ENCODE measurements at places on chromosomes 12 and 14.

DNA sequence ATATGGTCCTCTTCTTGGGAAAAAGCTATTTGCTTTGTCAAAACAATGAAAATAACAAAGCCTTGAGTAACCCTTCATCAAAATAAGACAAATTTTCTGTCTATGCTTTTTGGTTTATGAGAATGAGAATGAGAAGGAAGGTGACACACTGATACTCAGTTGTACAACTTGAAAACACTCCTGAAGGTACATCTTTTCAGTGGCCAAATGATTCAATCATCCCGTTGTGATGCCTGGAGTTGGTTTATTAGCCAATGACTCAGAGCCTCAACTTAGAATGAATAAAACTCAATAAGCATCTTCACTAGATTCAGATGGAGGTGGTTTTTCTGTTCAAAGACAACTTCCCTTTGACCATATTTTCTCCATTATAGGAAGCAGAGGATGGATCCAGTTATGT lies 7.8 kb upstream of the CALM1 start:
- DNase-seq, result no peak

DNA sequence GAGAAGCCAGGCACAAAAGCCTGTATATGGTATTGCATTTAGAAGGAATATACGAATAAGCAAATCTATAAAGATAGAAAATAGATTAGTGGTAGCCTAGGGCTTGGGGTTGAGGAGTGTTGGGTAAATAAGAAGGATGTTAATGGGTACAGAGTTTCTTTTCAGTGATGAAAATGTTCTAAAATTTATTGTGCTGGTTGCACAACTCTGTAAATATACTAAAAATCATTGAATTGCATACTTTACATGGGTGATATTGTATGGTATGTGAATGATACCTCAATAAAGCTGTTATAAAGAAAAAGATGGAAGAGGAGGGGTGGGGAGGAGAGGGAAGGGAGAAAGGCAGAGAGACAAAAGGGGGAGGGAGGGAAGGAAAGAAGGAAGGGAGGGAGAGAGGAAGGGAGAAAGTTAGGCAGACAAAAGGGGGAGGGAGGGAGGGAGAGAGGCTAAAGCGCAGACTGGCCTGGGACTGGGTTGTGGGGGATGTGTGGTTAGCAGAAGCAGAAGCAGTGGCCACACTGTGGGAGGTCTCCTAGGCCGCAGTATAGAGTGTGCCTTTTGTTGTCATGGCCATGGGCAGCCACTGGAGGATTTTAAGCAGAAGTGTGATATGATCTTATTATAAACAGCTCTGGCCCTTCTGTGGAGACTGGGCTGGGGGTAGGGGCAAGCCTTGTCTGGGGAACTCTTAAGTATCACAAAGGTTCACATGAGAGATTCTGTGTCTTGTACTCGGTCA lies 73.6 kb upstream of the ELK3 start:
- no peak for DNase-seq

GRCh38 chr12:113900716-113901115 lies 65.4 kb downstream of the RBM19 start:
- no peak for DNase-seq

DNA sequence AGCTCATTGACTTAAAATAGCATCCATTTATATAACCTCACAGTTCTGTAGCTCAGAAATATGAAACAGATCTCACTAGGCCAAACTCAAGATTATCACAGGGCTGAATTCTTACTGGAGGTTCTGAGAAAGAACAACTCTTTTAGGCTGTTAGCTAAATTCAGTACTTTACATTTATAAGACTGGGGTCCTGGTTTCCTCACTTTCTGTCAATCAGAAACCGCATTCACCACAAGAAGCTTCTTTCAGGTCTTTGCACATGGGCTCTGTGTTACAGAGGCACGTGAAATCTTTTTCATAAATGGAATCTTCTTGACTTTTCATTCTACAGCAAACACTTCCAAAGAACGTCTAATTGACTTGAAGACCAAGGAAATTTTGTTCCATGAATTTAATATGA lies 876.3 kb upstream of the FOXG1 start:
- no peak for DNase-seq

GRCh38 chr14:70052990-70053389 lies 135.8 kb downstream of the SLC8A3 start:
- no peak for DNase-seq

DNA sequence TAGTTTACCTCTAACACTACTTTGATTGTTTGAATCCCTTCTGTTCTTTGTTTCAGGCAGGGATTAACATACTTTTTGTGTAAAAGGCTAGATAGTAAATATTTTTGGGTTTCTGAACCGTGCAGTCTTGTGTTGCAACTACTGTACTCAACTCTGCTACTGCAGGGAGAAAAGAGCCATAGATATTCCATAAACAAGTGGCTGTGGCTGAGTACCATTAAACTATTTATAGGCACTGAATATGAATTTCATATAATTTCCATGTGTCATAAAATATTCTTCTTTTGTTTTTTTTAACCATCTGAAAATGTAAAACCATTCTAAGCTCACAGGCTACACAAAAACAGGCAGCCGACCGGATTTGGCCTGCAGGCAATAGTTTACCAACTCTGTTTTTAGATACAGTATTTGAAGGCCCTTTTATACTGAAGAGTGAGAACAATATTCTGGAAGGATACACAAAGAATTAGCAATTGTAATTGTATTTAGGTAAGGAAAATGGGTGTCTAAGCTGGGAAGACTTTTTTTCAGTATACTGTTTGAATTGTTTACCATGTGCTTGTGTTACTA lies 15.7 kb downstream of the NR1H4 start:
- DNase-seq, result no peak

DNA sequence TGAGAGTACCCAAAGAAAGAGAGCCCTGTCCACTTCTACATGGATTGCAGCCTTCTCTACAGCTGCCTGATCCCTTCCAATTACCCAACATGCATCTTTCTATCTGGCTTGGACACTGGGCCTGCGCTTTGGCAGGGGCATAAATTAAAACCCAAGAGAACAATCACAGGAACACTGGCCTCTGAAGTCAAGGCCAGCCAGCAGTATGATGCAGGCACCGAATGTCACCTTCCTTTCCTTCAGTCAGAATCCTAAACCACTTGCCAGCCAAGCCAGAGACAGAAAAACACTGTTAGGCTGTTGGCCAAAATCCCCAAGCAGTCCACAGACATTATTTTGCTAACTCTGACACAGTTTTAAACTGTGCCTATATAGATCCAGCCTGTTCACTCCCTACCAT lies 113.7 kb downstream of the DUSP6 start:
- DNase-seq, result no peak

- no peak for DNase-seq
These were observed 158.3 kb upstream of the BMP4 start for GRCh38 chr14:54114941-54115340.

DNA sequence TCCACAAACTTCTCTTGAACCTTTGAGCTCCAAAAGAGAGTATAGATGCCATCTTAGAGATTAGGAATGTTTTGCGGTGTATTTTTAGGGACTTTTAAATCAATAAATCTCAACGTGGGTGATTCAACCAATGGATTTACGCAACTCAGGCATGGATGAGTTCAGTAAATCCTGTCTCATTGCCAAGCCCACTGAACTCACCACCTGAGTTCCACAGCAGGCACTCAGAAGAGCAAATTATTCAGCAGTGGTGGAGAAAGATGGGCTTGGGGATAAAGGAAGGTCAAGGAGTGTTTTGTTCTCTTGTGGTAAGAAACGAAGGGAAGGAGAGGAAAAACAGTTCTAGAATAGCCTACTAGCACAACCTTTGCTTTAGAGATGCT lies 68.7 kb upstream of the HMGA2 start:
- DNase-seq, result no peak

GRCh38 chr12:52645982-52646381 lies 6.0 kb downstream of the KRT2 start:
- no peak for DNase-seq

DNA sequence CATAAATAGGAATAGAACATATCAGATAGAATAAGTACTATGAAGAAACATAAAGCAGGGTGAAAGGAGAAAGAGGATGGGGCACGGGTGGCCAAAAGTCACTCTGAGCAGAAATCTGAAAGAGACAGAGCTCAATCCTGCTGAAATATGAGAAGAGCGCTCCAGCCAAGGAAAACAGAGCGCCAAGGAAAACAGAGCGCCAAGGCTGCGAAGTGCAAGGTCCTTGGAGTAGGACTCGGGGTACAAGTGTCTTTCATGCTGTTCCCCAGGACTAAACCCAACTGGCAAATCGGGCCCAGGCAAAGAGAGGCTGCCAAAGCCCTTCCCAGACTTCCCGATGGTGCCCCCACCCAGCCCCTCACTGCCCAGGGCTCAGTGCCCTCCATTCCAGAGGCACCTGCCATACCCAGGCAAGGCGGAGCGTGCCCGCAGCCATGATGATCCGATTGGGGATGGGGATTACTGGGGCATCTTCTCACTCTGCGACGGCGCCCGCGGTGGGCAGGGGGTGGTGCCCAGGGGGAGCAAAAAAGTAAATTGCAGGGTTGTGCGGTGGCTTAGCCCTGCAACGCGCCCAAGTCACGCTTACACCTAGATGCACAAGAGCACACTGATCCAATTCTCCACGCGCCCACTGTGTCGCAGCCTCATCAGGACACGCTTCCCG lies 1.7 kb downstream of the LTBP2 start:
- no peak for DNase-seq

DNA sequence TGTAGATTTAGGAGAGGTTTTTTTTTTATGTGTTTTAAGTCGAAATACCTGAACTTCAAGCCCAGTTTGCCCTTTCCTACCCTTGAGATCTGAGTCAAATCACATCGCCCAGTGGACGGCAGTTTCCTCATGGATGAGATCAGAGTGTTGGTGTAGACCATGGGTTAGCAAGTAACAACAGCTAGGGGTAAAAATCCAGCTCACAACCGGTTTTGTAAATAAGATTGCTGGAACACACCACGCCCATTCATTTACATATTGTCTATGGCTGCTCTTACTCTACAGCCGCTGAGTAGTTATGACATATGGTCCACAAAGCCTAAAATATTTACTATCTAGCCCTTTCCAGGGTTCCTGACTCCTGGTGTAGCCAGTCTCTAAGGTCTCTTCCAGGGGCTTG lies 158.5 kb upstream of the PLEKHG7 start:
- no peak for DNase-seq

DNA sequence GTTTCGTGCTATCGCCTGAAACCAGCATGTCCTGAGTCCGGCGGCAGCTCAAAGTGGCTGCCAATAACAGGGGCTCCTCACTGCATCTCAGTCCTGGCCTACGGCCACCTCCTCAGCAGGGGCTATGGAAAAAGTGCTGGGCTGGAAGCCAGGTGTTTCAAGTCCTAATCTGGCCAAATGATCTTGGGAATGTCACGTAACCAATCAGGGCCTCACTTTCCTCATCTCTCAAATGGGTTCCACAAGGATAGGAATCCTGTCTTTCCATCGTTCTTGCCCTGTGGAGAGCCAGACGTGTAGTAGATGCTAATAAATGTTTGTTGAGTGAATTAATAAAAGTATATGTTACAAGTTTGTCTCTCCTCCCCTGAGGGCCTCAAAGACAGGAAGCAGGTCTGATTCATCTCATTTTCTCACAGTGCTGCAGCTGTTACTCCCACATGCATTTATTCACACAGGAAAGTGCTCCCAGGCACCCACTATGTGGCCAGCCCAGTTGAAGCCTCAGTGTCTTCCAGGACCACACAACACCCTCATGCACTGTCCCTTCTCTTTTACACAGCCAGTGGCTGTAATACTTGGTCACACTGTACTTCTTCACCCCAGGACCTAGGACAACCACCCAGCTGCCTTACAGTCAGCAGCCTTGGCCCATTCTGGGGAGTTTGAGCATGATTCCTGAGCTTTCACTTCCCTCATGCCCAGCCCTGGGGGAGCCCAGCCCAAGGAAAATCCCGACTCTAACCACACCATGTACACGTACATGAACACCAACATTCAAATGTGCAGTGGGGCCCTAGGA lies 5.0 kb downstream of the CMKLR1 start:
- DNase-seq, result no peak

GRCh38 chr14:48250575-48250974 lies 575.2 kb upstream of the MDGA2 start:
- no peak for DNase-seq

- DNase-seq, result no peak
These were observed at the start of gene CCND2 for GRCh38 chr12:4273652-4274395. Gene CCND2 (plus strand): TSS chr12:4273762. CDS start chr12:4274041, 279 bp downstream.

- DNase-seq, result no peak
These were observed 13.9 kb upstream of the CEBPE start for GRCh38 chr14:23132970-23133369.

GRCh38 chr12:12899530-12900380 lies 8.4 kb downstream of the GPRC5A start:
- DNase-seq, result no peak

GRCh38 chr12:50661300-50662115 lies 102.4 kb upstream of the ATF1 start:
- no peak for DNase-seq

GRCh38 chr14:93973607-93974006 lies 2.8 kb downstream of the ASB2 start:
- no peak for DNase-seq

GRCh38 chr14:99740411-99740810 lies 52.8 kb upstream of the EML1 start:
- no peak for DNase-seq

GRCh38 chr12:126784328-126784921 lies 1482.5 kb upstream of the TMEM132C start:
- no peak for DNase-seq

DNA sequence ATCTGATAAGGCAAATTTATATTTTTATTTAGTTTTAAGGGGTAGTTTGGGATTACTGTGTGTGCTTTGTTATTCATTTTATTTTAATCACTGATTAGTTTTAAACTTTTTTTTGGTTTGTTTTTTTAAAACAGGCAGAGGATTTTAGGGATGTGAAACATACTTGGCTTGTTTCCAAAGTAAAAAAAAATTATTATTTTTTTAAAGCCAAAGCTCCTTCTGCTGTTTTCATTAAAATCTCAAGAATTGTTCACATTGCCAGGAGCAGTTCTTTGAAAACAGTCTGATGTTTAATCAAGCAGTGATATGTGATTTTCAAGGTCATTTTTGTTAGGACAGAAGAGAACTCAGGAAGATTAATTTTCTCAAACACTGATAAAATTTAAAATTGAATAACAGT lies 11.2 kb downstream of the TTC8 start:
- no peak for DNase-seq

All from GOT3 (cell line).